ENCODE measurements at places on chromosomes 5 and 9.
A peak's percentile ranks its signal among the peaks of the same experiment; 100 is the strongest.

DNA sequence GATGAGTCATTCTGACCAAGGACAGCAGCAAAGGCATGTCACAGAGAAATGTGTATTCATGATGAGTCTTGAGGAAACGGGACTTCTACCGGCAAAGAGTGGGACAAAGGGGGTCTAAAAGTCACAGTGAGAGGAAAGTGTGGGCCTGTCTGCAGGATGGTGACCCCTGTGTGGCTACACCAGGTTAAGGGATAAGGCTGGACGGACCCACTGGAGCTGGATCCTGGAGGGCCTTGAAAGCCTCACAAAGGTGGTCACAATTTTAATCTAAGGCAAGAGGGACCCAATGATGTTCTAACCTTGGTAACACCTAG, 176.5 kb downstream of the CDK5RAP2 start:
- H3K36me3 ChIP-seq: peaks cover 14% of the 10 kb centered on the region
- no peak for DNase-seq
- peak overlapping the region; percentile 51 for H3K27ac ChIP-seq
- no peaks in the 10 kb centered on the region for H3K27me3 ChIP-seq

DNA sequence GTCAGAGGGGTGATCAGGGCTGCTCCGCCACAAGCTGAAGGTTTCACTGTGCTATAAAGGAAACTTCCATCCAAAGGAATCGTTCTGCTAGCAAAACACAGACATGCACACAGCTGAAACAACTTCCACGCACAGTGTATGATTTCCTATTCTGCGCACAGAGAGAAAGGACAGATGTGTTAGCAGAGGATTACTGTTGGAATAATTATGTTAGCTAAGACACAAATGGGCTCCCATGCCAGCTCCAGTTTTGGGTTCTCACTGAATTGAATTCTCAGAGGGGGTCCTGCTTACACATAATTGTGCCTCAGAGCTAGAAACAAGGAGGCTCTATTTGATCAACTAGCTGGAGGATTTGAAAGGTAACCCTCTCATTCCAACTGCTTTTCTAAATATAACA, 352.4 kb downstream of the IRX2 start:
- H3K4me3 ChIP-seq: no peak overlapping the region
- DNase-seq: no peak
- no peaks in the 10 kb centered on the region for H3K27me3 ChIP-seq
- H3K4me1 ChIP-seq: no peaks in the 10 kb centered on the region
- H3K36me3 ChIP-seq: no peaks in the 10 kb centered on the region
- H3K27ac ChIP-seq: no peak overlapping the region

GRCh38 chr9:127406799-127407491, 10.0 kb downstream of the SLC2A8 start:
- H3K27me3 ChIP-seq: no peaks in the 10 kb centered on the region
- peaks cover 2% of the 10 kb centered on the region for H3K36me3 ChIP-seq
- no peak overlapping the region for H3K27ac ChIP-seq
- no peak overlapping the region for H3K4me3 ChIP-seq
- no peaks in the 10 kb centered on the region for H3K4me1 ChIP-seq

DNA sequence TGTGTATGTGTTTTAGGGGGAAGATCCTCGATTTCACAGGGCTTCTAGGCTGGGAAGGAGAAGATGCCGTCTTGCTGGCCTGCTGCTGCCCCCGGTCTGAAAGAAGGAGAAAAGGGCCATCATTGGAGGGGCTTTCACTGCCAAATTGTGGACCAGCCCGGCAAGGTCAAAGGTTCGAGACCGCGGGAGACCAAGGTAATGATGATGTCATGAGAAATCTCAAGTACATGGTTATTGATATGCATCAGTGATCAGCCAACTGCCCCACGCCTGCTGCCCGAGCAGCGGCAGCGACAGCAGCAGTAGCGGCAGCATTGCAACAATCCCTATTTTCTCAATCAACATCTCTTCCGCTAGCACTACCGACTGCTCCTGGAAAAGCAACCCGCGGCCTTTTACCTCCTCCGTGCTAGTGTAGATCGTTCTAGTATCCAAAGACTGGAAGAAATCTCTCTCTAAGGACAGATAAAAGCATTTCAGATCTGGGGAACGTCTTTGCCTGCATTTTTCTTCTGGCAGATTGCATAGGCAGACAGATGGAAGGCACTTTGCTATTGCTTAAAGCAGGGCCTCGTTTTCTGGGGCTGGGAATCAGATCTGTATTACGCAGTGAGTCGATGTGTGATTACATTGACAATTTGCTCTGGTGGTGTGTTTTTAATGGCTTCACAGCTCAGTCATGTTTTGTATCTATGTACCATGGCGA, 215.3 kb downstream of the MEF2C start:
- no peak for DNase-seq
- no peak overlapping the region for H3K27ac ChIP-seq
- no peaks in the 10 kb centered on the region for H3K4me1 ChIP-seq
- peaks cover 73% of the 10 kb centered on the region for H3K27me3 ChIP-seq
- no peaks in the 10 kb centered on the region for H3K36me3 ChIP-seq
- H3K4me3 ChIP-seq: peak overlapping the region; percentile 53

- H3K27ac ChIP-seq: no peak overlapping the region
- no peaks in the 10 kb centered on the region for H3K36me3 ChIP-seq
- H3K27me3 ChIP-seq: peaks cover 2% of the 10 kb centered on the region
- H3K4me1 ChIP-seq: no peaks in the 10 kb centered on the region
Measured at GRCh38 chr9:89496645-89497256, 1.2 kb downstream of the SEMA4D start.

GRCh38 chr5:114450437-114450836, 88.6 kb downstream of the KCNN2 start:
- H3K27ac ChIP-seq: no peak overlapping the region
- no peaks in the 10 kb centered on the region for H3K36me3 ChIP-seq
- H3K4me3 ChIP-seq: no peak overlapping the region
- no peaks in the 10 kb centered on the region for H3K27me3 ChIP-seq

GRCh38 chr9:86985132-86985647, 37.9 kb upstream of the GAS1 start:
- H3K36me3 ChIP-seq: no peaks in the 10 kb centered on the region
- H3K4me3 ChIP-seq: no peak overlapping the region
- H3K4me1 ChIP-seq: no peaks in the 10 kb centered on the region
- DNase-seq: no peak
- H3K27me3 ChIP-seq: no peaks in the 10 kb centered on the region
- no peak overlapping the region for H3K27ac ChIP-seq

DNA sequence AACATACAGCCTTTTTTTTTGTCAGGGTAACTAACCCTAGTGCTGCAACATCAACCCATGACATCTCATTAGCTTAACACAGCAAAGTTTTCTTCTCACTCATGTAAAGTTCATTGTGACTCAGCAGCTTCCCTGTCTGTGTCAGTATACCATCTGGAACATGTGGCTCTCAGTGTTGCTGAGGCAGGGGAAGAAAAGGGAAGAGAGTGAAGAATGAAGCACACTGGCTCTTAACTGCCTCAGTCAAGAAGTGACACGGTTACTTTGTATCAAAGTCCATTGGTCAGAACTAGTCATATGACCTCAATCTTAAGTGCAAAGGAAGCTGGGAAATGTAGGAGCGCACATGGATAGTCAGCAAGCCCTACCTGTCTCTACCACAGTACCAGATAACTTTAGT, 185.0 kb upstream of the ELL2 start:
- DNase-seq: peak; percentile 93
- no peaks in the 10 kb centered on the region for H3K36me3 ChIP-seq
- no peaks in the 10 kb centered on the region for H3K27me3 ChIP-seq
- peaks cover 8% of the 10 kb centered on the region for H3K4me1 ChIP-seq

Measured in fibroblast of lung (primary cell).